ENCODE measurements at places on chromosomes 16 and 17.

- DNase-seq = no peak
Measured at GRCh38 chr16:2494616-2495015, 19.1 kb upstream of the ATP6V0C start.

GRCh38 chr17:81537343-81537855 lies 9.2 kb downstream of the FSCN2 start:
- DNase-seq = no peak

GRCh38 chr17:66472123-66472522 lies 169.7 kb downstream of the PRKCA start:
- DNase-seq = no peak

- no peak for DNase-seq
Measured at GRCh38 chr17:40949418-40949817, 12.0 kb upstream of the KRT23 start.

- no peak for DNase-seq
Measured at GRCh38 chr17:64787921-64788271, 125.8 kb upstream of the SMURF2 start.

DNA sequence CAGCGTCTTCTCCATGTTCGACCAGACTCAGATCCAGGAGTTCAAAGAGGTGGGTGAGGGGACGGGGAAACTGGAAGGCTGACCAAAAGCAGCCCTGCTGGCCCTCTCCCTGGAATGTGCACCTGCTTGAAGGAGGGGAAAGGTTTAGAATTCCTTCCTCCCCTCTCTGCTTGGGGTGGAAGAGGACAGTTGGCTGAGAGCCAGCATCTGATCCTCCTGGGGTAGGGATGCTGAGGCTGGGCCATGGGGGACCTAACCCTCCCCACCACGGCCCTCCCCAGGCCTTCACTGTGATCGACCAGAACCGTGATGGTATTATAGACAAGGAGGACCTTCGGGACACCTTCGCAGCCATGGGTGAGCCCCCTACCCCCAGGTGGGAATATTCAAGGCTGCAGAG lies 1.3 kb downstream of the MYL11 start:
- DNase-seq = no peak

DNA sequence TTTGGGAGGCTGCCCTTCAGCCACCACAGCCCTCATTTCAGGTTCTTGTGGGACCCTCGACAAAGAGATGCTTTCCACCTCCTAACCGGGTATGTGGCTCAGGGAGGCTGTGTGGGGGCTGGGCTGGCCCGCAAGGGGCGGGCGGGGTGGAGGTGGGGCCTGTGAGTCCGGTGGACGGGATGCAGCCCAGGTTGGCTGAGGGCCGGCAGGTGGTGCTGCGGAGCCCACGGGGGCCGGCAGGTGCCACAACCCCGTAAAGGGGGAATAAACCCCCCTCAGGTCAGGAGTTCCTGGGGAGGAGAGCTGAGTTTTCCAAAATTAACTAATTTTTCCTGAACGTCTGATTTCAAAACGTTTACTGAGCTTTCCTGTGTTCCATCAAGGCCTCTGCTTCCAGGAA lies 4.9 kb upstream of the CIAO3 start:
- DNase-seq = no peak

DNA sequence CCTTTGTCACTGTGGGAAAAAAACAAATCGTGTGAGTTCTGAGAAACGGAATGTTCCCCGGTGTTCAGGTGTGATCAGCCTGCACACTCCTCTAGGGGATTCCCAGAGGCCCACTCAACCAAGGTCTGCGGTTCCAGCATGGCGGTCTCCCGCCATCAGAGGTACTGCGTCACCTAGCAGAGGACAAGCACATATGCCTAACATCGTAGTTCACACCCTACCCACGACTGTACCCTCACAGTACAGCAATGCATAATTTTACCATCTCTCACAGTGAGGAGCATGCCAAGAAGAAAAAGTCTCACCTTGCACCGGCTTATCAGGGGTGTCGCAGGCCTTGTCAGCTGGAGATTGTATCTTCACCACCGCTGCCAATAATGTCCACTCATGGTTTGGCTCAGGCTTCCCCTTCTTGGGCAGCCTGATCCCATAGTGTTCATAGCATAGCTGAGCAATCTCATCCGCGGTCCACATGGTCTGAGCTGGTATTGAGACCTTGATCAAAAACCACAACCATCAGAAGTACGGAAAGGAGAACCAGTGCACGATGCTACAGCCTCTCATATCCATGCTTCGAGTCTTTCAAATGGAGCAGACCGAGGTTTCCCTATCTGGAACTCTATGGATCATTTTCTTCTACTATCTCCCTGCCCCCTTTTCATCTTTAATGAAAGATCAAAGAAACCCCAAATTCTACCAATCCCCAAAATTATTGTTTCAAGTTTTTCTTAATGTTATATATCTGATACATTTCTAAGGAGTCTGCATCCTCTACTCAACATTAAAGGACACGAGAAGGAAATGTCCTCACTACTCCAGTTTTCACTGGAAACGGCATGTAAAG lies 2.5 kb downstream of the ADAT1 start:
- DNase-seq = no peak

DNA sequence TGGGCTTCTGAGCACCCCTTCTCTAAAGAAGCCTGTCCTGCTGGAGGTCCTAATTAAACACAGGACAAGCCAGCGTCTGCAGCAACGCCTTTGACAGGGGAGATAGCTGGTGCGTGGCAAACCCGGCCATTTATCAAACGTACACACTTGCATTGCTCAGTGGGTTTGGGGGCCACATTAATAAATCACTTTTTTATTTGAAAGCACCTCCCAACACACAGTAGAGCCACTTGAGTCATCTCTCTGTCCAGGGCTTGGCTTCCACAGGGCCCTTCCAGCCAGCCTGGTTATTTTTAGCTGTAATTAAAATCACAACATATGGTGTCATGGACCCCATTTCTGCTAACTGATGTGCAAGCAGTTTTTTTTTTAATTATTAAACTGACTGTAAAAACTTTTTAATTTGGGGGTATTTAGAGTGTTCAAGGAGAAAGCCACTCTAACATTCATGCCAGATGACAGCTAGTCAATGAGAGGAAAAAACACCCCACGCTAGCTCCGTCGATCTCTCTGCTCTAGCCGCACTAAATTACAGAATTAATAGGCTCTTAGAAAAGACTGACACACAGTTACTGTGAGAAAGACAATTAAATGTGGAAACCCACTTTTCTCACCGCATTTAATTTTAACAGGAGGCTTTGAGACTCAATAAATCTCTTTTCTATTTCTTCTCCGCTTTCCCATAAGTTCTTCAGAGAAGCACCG lies 201.0 kb upstream of the WSCD1 start:
- no peak for DNase-seq

DNA sequence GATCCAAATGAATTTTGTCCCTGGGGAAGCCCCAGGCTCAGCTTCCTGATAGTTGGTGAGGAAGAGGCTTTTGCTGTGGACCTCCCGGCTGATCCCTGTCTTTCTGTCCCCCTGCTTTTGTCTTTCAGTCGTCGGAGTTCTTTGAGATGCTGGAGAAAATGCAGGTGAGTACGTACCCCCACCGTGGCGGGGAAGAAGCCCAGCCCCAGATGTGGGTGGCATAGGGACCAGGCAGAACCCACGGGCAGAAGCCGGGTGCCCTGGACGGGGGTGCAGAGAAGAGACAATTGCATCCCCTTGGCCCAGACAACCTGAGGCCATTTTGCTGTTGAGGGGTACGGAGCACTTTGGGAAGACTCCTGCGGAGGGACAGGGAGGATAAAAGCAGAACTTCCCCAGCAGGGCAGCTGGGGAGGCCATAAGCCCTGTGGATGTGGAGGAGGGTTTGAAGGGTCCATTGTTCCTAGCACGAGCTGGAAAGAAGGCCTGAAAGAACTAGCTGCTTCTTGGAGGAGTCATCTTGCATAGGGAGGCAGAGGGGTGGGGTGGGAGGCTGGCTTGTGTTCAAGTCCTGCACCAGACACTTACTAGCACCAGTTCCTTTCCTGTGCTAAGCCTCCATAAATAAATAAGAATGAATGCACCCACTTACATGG lies 105.6 kb downstream of the OR1D5 start:
- DNase-seq = no peak

DNA sequence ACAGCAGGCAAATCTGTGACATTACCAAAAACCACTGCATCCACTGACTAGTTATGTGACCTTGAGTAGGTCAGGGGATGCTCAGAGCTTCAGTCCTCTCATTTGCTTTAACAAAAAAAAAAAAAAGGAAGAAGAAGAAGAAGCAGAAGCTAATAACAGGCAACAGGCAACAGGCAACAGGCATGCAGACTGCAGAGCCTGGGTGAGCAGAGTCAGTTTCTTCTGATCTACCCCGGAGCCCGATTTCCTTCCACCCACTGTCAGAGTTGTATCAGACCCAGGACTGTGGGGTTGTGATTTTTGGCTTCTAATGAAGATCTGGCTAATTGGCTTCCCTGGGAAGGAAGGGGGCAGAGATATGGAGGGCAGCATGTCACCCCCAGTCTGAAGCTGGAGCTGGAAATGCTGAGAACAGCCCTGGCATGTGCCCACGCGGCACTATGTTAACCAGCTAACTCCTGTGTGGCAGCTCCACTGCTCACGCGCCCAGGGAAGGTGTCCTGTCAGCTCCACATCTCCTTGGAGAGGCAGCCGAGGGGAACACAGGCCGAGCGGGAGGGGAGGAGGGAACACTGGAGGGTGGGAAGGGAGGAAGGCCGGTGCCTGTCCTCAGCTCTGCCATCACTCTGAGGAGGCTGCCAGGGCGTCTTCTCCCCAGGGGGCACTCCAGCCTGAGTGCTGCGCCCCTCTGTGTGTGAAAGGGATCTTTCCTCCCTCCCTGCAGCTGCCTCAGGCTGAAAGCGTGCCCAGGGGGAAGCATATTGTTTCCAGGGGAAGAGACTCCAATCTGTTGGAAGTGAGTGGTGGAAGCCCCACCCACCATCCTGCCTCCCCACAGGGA lies 17.6 kb downstream of the SRCIN1 start:
- DNase-seq = no peak

GRCh38 chr16:11781773-11782172 lies 15.3 kb downstream of the ZC3H7A start:
- no peak for DNase-seq
